ENCODE measurements at places on chromosomes 16 and 17.

- DNase-seq = no peak
Measured at GRCh38 chr17:50774225-50774803, 7.0 kb upstream of the ANKRD40CL start.

DNA sequence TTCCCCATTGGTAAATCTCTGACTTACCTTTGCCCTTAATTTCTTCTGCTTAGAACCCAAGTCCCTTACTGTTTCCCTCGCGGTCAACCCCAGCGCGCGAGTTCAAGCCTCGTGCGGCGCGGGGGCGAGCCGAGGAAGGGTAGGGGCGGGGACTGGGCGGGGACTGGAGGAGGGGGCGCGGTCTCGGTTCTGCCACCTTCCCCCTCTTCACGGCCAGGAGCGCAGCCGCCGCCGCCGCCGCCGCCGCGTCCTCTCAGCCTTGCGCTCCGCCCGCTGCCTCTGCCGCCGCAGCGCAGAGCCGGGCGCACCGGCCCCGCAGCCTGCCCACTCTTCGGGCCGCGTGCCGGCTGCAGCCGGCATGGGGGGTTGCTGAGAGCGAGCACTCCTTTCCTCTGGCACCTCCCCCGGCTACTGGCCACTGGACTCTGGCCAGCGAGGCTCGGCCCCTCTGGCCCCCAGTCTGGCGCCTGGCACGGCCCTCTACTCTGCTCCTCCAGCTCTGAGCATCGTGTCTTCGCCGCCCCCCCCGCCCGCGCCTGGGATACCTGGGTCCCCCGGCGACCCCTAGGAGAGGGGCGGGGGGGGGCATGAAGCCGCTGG is at the start of gene RAPGEFL1:
Gene RAPGEFL1 (plus strand): TSS at position 196 of the 600 bp plus-strand sequence. CDS start 392 bp downstream, at position 588.
- peak; percentile 54 for DNase-seq

GRCh38 chr17:32564325-32564724 is 77.5 kb downstream of the CDK5R1 start:
- no peak for DNase-seq

DNA sequence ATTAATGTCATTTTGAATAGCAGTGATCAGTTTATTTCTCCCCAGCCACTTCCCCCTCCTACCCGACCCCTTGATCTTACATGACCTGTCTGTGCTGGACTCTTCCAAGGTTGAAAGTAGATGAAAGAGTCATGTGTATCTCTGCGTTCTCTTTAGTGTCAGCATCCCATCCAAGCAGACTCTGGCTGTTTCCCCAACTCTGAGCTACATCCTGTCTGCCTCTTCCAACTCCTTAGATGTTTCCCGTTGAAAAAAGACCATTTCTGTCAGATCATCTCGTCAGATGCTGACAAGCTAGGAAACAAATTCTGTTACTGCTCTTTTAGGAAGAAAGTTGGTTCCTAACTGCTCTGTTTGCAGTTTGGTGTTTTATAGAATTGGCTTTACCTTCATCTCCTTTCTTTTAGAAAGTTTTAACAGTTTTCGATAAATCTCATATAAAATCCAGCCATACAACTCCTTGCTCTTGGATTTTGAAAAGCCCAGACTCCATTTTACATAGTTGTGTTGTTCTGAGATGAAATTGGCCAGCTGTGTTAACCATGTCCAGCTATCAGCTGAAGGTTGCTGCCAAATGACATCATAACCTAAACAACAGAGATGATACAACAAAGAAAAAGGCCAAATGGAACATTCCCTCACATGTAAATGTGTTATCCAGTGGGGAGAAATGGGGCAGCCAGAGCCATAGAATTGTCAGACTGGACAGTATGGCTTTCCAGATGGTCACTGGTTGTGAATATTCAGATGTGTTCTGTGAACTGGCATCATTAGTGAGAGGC is 43.5 kb downstream of the CYB561 start:
- no peak for DNase-seq

- no peak for DNase-seq
Measured at GRCh38 chr16:46928811-46929210, 44.6 kb downstream of the GPT2 start.

- no peak for DNase-seq
Measured at GRCh38 chr16:51133183-51133582, 17.9 kb downstream of the SALL1 start.

DNA sequence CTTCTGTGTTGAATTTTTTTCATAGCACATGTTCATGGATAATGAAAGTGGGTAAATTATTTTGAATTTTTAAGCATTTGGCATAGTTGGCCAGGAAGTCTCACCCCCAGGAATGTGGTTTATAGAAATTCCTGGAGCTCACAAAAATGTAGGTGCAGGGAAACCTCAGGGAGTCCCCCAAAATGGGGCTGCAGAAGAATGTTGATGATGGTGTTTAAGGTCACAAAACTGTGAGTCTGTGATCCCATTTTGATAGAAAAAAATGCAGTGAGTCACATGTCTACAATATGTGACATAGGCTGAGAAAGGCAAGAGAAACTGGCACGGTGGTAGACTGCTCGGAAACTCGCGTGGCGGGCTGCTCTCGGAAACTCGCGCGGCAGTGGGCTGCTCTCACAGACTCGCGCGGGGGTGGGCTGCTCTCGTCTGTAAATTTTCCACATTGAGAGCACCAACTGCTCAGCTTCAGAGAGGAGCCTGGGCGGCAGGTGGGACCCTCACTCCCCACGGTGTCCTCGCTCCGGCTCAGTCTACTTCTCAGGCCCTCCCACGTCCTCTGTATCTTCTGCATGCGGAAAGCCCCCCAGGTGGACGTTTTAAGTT is 18.7 kb upstream of the MC1R start:
- no peak for DNase-seq

GRCh38 chr16:66041907-66042306 is 324.6 kb upstream of the CDH5 start:
- DNase-seq = no peak

GRCh38 chr17:44111777-44112176 is 11.7 kb downstream of the HDAC5 start:
- no peak for DNase-seq

GRCh38 chr16:28011971-28012445 is 51.5 kb downstream of the GSG1L start:
- no peak for DNase-seq

- DNase-seq = peak; percentile 85
Measured at GRCh38 chr16:2147981-2148671, at the start of gene RAB26. TSS of gene RAB26 (plus strand) at chr16:2148625. CDS start at chr16:2148784, 159 bp downstream.

DNA sequence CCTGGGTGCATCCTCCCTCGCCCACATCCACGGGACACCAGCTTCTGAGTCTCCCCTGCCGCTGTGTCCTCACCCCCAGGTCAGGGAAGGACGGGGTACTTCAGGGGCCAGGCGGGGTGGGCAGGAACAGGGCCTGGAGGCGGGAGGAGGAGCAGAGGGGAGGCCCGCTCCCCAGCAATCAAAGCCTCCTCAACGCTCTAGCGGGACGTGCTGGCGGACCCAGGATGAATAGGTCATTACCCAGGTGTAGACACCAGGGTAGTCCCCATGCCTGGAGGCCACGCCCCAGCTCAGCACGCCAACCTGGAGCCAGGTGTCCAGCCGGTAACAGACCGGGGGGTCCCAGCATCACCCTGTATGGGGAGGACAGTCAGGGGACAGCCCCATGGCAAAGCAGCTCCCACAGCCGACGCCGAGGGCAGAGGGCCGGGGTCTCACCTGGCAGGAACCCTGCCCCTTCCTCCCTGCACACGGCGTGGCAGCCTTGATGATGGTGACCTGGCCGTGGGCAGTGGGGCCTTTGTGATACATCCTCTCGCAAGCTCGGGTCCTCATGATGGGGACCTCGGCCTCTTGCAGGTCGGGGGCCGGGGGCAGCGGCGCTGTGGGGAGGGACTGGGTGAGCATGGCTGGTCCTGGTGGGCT is 24.2 kb downstream of the TPSD1 start:
- no peak for DNase-seq

DNA sequence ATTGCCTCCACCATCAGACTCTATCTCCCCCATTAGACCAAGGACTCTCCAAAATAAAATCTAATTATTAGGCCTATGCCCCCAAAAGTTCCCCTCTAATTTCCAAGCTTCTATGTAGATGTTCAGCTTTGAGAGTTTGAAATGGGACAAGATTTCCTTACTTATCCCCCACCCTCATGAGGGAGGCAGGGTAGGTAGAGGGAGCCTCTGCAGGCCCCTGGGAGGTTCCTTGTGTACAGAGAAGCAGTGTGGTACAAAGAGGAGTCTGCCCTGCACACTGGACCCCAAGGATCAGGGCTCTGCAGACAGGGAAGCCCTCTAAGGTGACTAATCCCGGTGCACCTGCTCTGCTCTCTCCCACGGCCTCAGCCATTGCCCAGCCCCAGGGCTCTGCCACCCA is 2.5 kb downstream of the KRT17 start:
- no peak for DNase-seq

- DNase-seq = no peak
Measured at GRCh38 chr16:11869353-11870228, 18.2 kb upstream of the RSL1D1 start.

DNA sequence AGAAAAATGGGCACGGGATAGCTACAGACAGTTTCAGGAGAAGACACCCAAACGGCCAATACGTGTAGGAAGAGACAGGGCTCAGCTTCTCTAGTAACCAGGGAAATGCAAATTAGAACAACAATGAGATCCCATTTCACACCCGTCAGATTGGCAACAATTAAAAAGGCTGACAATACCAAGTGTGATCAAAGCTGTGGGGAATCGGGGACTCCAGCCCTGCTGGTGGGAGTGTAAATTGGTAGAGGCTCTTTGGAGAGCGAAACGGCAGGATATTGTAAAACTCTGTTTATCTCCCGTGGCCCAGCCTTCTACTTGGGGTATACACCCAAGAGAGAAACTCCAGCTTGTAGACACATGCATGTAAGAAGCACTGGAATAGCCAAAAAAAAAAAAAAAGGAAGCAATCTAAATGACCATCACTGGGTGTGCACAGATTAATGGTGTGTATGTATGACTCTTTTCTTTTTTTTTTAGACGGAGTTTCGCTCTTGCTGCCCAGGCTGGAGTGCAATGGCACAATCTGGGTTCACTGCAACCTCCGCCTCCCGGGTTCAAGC is 27.5 kb downstream of the MYBBP1A start:
- no peak for DNase-seq

DNA sequence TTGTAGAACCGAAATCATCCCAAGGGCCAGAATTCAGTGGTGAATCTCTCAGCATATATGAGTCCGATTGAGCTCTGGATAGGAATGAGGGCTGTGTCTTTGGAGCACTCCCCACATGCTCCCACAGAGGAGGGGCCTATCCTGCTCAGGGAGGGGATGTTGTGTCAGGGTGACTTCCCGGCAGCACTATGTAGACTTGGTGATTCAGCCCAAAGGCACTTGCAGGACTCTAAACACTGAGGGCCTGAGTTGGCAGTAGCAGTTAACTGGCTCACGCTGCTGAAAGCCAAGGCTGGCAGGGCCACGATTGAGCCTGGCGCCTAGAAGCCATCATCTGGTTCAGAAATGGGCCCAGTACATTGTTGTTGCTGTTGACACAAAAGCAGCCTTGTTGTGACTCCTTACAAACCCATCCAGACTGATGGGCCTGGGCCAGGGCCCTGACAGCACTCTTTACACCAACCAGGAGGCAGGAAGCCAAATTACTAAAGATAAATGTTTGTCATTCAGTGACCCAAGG is 31.9 kb downstream of the NMT1 start:
- no peak for DNase-seq

DNA sequence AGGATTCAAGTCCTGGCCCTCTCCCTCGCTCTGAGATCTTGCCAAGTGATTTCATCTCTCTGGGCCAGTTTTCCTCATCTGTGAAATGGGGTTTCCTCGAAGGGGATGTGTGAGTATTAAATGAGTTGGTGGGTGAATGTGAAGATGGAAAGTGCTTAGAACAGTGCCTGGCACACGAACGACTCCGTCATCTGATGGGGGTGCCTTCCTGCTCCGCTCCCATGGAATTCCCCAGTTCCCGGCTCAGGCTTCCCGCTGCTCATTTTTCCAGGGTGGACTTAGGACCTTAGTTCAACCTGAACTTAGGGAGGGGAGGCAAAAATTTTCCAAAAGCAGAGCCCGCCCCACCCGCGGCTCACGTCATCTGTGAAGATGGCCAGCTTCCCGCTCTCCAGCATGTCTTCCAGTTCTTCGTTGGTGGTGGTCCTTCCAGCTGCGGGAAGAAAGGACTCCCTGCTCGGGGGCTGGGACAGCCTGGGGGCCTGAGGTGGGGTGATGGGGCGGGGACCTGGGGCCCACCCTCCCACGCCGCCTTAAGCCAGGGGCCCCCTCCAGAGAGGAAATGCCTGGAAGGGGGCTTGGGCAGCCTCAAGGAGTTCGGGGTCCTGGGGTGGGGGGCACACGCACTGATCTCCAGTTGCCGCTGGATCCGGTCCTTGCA is 11.4 kb downstream of the HSD3B7 start:
- no peak for DNase-seq

GRCh38 chr16:16997349-16997748 is 473.4 kb downstream of the XYLT1 start:
- no peak for DNase-seq

- DNase-seq = no peak
Measured at GRCh38 chr17:58005728-58006559, 1.1 kb downstream of the SRSF1 start.

DNA sequence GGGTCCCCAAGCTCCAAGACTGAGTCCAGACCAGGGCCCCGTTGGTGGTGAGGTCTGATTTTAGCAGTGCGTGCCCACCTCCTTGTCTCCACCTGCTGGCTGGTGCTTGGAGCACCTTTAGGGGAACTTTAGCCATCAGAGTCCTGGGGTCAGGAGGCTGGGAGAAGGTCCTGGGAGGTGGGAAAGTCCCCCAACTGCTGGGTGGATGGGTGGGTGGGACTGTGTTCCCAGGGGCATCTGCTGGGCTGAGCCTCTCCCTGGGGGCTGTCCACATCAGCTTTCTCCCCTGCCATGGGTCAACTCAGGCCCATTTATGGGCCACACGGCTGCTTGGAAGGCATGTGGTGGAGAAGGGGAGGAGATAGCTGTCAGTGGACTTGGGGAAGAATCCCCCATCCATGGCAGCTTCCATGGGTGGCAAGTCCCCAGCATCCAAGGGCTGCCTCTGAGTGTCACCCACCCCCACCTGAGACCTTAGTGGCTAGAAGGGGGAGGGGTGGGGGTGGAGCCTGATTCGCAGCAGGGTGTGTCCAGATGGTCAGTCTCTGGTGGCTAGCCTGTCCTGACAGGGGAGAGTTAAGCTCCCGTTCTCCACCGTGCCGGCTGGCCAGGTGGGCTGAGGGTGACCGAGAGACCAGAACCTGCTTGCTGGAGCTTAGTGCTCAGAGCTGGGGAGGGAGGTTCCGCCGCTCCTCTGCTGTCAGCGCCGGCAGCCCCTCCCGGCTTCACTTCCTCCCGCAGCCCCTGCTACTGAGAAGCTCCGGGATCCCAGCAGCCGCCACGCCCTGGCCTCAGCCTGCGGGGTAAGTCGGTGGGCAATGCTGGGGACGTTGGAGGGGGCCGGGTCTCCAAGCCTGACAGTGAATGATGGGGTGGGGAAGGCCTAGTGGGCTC is at the start of gene TRPV2:
Gene TRPV2 (plus strand): TSS at position 541 of the 894 bp plus-strand sequence. CDS start 2,098 bp downstream, outside the sequence.
- DNase-seq = no peak

GRCh38 chr16:51747329-51747728 is 596.3 kb upstream of the SALL1 start:
- DNase-seq = no peak
